ENCODE measurements at places on chromosomes 1 and 21.

DNA sequence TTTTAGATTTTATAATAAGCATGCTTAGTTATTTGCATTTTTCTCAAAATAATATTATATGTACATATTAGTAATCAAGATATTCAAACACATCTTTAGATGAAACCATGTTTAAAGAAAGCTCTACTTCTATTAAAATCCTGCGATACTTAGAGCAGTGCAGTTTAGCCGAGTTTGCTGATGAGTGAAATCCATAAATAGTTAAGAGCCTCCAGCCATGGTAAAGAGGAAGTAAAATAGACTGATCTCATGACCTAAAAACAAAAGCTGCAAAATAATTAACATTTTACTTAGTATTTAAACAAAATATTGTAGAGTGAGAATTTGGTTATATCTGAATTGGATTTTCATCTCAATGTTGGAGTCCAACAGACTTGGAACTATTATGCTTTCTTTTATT is 147.4 kb upstream of the NRIP1 start:
- DNase-seq, result no peak

- DNase-seq, result no peak
Measured at GRCh38 chr1:17877896-17878295, 122.8 kb downstream of the ACTL8 start.

DNA sequence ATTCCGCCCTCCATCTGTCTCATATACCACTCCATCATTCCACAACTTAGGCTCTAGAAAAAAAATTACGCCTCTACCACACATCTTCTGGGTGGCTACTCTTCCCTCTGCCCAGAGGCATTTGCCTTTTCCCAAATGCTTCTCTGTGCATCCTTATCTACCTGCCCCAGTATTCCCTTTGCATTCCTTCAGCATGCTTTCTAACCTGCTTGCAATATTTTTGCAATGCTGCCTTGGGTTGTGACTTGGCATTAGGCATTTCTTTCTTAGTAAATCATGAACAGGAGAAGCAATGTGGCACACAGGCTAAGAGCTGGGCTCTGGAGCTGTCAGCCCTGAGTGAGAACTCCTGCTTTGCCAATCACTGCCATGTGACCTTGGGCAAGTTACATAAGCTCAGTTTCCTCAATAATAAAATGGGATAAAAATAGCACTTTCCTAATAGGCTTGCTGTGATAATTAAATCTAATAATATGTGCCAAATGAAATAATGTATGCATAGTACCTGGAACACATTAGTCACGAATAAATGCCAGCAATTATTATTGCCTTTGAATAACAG is 276.0 kb downstream of the ASTN1 start:
- DNase-seq, result no peak

- DNase-seq, result no peak
Measured at GRCh38 chr1:53573931-53574330, 114.7 kb downstream of the DMRTB1 start.

- peak; percentile 7 for DNase-seq
Measured at GRCh38 chr1:110615548-110616130, 9.5 kb upstream of the KCNA2 start.

- DNase-seq, result no peak
Measured at GRCh38 chr1:91594383-91595055, 93.9 kb downstream of the CDC7 start.

DNA sequence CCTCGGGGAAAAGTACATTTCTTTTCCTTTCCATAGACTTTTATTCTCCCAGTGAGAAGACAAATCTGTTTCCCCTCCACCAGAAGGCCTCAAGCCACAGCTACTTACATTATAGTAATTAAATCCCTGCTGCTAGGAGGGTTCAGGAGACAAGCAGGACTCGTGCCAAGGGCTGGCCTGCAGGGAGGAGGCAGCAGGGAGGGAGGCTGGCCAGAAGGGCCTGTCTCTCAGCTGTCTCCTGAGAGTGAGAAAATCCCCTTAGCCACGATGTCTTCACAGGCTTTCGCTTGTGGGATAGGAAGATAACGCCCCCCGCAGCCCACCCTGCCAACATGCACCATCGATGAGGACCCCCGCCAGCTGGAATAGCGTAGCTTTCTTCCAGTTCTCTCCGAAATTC is 14.0 kb downstream of the KCNN3 start:
- DNase-seq, result no peak

DNA sequence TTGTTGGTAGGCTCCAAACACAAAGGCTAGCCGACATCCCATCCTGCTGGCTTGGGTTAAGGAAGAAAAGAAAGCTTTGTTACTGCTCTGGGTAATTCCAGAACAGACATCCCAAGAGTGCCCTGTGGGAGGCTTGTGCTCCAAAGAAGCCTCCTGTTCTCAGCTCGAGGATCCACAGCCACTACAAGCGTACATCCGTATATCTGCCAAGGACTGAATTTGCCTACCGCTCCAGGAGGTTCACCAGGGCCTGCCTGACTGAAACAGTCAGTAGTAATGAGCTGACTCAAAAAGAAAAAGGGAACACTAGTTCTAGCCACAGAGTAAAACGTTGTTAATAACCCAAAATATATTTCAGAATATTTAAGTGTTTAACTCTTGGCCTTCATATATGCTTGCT is 24.8 kb upstream of the MUTYH start:
- no peak for DNase-seq

- no peak for DNase-seq
Measured at GRCh38 chr1:109570414-109570813, 22.0 kb downstream of the GNAI3 start.

GRCh38 chr1:40451238-40451585 is 936 bp downstream of the ZFP69B start:
- DNase-seq, result no peak

- no peak for DNase-seq
Measured at GRCh38 chr21:37424396-37424795, 57.8 kb downstream of the DYRK1A start.

- DNase-seq, result no peak
Measured at GRCh38 chr1:177444997-177445746, 274.4 kb downstream of the BRINP2 start.

DNA sequence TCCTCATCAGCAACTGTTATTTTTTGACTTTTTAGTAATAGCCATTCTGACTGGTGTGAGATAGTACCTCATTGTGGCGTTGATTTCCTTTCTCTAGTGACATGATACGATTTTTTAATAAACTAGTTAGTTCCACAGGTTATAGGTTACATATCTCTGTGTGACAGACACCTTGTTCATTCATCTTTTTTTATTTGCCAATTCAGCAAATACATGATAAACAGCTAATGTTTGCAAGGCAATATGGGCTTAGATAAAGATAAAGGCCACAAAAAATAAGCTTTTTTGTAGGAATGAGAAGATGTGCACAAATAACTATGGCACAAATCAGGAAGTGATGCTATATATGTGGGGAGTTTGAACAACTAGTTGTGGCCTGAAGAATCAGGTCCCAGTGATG is 366.8 kb downstream of the HLX start:
- DNase-seq, result no peak

DNA sequence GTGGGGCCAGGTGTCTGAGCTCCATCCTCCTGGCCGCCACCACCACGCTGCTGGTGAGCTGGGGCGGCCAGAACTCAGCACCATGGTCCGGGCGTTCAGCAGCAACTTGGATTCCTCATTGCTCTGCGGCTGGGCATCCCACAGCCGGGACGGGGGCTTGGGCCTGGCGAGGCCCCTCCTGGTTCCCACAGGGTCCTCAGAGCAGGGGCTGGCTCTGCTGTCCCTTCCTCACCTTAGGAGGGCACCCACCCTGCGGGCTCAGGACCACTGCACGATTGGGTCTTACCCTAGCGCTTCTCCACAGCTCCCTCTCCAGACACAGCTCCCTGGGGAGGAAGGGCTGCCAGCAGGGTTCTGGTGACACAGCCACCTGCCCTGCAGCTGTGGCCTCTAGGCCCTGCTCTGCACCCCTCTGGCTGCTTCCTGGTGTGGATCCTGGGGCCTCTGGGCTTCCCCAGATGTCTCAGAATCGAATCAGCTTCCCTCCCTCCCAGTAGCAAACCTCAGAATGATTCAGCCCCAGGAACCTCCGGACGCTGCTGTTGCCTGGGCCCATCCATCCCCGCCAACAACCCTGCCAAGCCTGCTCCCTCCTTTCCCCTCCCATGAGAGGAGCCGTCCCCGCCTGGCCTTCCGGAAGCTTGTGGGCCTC is 25.0 kb downstream of the CRYAA start:
- peak; percentile 49 for DNase-seq

- no peak for DNase-seq
Measured at GRCh38 chr1:21292984-21293536, 2.8 kb upstream of the ECE1 start.

DNA sequence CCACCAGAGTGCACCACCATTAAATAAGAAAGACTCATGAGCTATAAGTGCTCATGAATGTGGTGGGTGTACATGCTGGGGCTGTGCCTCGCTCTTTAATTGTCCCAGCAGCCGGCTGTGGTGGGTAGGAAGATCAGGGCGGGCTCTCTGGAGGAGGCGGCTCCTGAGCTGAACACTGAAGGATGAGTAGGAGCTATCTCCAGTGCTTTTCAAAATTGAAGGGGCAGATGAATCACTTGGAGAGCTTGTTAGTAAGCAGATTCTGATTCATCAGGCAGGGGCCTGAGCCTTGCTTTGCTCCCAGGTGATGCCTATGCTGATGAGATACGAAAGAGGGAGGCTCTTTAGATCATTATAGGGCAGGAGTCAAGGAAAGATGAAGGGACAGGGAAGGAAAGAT is 54.1 kb downstream of the ETS2 start:
- DNase-seq, result no peak

- DNase-seq, result no peak
Measured at GRCh38 chr1:18726368-18726767, 95.7 kb downstream of the PAX7 start.

All from fibroblast of skin of left quadriceps (primary cell).